ENCODE measurements at places on chromosomes 11 and 22. TPM values are rescaled to one million over a fixed set of nuclear protein-coding genes. Genes with fewer than 3 reads are reported as not detected.

The SCUBE2 gene
- total RNA-seq: 4.1 TPM

The APOA4 gene
- total RNA-seq: 0.26 TPM

The B3GAT1 gene
- total RNA-seq: not detected

The LARGE1 gene
- 140 TPM for total RNA-seq

The TTLL12 gene
- total RNA-seq: 8.9 TPM

Data from heart right ventricle (tissue), 16 donors.